Activated T-cell treated with anti-CD3 and anti-CD28 coated beads for 4 hours (primary cell): ENCODE measurements at places on chromosomes 4 and X.

- DNase-seq, result no peak
Observed at GRCh38 chr4:34943741-34944386, 1300.5 kb downstream of the ARAP2 start.

DNA sequence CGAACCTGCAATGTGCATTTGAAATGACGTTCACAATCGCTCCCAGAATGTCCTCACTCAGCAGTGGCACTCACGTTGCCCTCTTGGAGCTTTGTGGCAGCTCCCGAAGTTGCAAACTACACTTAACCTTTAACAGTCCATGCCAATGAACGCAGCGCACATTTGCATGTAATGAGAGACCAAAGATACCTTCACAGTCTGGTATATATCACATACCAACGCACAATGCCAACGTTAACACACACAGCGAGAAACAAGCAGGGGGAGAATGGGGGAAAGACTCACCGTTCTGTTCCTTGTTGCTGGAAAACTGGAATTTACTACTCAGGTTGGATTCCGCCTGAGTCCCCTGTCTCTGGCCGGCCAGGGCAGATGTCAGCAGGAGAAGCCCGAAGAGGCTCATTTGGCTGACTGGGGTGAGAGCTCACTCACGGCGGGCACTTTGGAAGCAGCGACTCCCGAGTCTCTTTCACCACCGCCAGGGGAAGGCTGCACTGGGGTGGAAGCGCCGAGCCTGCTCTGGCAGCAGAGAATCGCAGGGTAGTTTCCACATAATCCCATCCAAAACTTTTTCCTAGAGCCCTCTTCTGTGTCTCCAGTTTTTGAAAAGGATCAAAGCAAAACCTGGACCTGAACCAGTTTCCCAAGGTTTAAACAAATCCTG, 966 bp downstream of the PDGFC start:
- DNase-seq, result no peak

DNA sequence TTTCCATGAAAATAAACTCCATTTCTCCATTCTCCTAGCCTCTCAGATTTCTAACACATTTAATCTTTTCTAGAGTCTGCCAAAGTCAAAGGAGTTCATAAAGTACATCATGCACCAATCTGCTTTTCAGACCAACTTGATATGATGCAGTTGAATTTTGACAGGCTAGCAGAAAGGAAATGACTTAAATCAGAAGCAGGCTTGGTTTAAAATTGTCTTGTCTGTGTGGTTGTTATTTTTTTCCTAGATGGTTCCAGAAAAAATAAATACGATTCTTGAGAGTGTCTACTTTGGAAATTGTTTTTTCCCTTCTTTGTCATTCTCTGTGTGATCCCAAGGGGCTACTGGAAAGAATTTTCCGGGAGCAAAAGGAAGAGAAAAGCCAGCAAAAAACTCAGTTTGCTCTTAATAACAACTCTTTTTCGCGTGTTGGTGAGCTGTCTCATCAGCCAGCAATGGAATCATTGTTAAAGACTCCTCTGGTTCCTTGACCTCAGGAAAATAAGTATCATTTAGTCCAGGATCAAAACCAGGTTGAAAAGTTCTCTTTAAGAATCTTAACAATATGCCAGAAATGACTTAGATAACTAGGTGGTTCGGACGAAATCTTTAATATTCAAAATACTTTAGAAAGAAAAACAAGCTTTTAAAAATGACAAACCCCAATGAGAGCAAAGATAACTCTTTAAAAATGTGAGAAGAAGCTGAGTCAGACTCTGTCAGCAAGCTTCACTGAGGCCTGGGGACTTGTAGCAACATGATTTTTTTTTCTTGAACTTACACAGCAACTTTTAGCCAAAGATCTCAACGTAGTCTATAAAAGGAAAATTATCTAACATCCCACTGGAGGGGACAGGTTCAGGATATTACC, 49.7 kb upstream of the GAB1 start:
- DNase-seq, result no peak

GRCh38 chr4:173288698-173289352, 45.3 kb downstream of the HMGB2 start:
- no peak for DNase-seq

- no peak for DNase-seq
Observed at GRCh38 chr4:98536631-98537030, 121.8 kb downstream of the TSPAN5 start.

DNA sequence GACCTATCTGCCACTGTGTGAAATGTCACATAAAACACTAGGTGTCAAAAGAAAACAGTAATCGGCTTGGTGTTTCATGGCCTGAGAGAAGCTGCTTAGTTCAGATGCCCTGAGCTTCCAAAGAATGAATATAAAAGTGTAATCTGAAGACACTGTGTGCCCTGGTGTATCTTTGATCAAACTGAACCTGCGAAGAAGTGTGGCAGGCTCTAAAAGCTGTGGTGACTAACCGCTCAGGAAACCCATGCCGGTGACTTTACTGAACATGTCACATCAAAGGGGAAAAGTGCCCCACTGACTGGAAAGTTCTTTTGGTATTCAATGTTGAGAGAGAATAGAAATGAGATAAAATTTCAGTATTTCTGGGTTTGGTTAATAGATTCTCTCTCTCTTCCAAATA, 89.1 kb downstream of the CLCN4 start:
- no peak for DNase-seq

GRCh38 chrX:21723814-21724213, 34.1 kb downstream of the SMPX start:
- DNase-seq, result no peak

DNA sequence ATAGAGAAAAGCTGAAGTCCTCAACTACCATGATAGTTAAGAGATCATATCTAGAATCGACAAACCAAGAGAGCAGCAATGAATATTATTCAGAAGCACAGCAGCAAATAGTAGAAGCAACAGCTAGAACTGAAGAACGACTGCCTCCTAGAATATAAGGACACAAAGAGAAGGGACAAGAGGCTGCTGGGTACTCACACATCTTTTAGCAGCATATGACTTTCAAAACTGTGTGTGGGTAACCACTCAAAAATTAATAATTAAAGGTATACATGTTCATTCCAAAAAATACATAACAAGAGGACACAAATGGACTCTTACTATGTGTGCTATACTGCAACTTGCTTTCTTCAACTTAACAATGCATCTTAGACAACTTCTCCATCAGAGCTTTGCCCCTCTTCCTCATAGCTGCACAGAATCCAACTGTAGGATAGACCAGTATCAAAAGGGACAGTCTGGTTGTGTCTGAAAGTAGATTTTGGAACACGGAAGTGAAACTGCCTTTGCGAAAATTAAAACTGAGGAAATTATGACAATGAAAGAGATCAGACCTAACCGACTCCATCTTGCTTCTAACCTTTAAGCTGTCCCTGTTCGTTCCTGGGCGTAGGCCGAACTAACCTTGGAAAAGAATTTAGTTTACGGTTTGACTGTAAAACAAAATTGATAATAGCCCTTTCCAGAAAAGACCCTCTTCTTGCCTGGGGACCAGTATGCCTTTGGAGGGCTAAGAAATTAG, 125.7 kb downstream of the SH3KBP1 start:
- no peak for DNase-seq

DNA sequence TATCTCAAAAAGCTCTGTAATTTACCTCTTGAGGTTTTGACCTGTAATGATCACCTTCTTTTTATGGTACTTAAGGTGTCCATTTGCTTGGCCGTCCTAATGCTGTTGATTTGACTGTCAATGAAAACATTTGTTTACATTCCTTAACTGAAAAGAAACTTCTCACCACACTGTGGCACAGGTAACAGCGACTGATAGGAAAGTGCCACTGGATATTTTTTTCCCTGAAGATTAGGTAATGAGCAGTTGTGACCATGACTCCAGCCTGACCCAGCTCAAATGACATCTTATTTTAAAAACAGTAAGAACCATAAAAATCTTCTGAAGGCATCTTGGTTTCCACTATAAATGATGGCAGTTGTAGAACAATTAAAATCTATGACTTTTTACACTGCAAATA, 87.6 kb downstream of the HHIP start:
- no peak for DNase-seq

DNA sequence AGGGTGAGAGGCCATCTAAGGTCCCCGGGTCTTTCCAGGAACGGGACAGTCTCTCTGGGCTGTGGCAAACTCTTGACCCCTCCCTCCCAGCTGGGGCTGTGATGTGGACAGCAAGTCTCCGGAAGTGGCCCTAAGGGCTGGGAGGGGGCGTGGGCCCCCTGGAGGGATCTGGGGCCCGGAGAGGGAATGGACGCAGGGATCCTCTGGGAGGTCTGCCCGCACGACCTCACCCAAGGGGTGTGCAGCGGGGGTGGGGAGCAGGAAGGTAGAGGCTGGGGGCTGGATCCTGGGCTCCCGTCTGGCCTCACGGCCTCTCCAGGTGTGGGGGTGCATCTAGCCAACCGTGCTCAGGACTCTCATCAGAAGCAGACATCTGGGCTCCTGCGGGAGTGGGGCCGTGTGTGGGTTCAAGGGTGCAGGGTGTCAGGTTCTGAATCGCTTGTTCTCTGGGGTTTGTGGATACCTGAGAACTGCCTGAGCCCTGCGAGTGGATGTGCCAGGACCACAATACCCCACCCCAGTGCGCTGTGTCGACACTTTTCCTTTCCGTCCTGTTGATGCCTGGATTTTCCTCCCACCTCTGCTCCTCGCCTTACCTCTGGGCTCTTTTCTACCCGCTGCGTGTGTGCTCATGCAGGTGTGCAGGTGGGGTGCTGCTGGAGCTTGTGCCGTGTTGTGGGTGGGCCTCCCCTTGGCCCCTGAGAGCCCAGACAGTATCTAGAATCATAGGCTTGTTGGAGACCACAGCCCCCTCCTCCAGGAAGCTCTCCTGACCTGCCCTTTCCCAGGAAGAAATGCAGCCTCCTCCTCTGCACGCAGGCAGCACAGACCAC, 915 bp downstream of the CPZ start:
- no peak for DNase-seq

GRCh38 chr4:8786166-8786565, 85.5 kb downstream of the HMX1 start:
- DNase-seq, result no peak

- no peak for DNase-seq
Observed at GRCh38 chr4:107778784-107779530, 45.8 kb upstream of the SGMS2 start.

DNA sequence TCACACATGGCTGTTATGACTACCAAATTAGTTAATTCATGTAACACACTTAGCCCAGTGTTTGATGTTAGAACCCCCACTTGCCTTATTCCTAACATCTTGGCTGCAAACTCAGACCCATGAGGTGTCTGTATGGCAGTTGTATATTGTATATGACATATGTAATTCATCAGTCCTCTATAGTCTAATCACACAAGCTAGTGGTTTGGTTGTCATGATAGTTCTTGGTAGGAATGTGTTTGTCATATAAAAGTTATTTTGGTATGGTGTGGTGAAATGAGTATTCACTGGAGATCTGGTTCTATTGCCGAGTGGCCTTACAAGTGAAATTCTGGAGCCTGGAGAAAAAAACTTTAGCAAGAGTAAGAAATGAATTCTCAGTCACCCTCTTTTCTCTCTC, 149.2 kb downstream of the AWAT2 start:
- DNase-seq, result no peak

DNA sequence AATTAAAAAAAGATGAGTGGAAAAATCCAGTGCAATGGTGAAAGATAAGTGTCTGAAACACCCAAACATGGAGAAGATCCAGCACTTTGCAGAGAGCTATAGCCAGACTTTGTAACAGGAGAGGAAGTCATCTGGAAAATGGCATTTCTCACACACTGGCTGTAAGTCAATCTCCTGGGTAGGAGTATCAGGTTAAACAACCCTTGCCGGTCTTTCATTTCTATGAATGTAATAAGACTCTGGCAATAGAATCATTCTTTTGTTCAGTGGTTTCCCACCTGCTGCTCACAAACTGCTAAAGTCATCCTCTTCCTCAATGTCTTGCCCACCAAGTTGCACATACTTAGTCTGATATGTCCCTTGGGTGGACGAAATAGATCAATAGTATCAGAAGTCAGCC, 94.0 kb upstream of the ATP8A1 start:
- DNase-seq, result no peak

DNA sequence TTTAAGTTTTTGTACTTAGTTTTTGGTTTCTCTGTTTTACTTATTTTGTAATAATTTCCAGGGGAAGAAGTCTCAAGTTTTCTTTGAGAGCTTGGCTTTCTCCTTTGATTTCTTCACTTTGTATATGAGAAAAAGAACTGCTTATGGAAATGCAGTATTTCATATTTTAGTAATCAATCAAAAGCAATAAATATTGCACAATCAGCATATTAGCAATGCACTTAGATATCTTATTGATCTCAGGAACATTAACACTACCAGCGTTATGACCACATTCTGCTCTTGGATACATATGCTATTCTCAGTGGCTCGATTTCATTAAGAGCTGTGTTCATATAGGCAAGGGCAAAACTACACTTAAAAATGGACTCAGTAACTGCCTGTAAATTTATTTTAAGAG, 381.0 kb upstream of the DMD start:
- no peak for DNase-seq

GRCh38 chr4:3367866-3368265, 73.9 kb upstream of the HGFAC start:
- DNase-seq, result no peak

DNA sequence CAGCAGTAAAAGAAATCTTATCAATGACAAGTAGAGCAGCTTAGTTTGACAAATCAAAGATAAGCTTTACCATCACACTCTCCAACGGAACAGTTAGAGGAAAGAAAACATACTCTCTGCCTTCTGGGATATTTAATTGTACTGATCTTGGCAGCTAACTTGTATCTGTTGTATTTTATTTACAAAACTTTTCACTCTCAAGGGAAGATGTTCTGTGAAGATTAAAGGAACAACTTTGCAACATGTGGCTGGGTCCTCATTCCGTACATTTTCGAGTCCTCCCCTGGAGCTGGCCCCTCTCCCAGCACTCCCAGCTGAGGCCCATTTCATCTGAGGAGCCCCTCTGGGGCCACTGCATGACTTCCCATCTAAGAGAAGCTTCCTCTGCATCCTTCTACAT, 74.4 kb downstream of the RPS3A start:
- DNase-seq, result no peak

DNA sequence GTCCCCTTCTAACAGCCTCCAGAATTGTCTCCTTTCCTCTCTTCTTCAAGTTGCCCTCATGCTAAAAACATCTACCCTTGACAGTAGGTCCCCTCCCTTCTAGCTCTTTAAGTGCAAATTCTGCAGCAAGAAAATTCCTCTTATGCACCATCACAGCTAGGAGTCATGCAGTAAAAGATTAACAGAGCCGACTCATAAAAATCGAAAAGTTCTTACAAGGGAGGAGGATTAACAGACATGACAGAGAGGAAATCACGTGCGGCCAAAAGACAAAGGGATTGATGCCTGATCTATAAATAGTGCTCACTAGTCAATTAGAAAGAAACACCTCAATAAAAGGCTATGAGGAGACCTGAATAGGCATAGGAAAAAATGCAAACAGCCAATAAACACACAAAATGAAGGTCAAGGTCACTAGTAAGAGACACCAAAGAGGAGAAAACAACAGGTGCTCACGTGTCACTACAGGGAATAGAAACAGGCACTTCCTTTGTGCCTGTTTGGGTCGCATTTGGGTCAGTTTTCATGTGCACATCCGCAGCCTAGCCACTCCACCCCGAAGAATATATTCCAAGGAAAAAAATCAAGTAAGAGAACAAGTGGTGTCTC, 3.4 kb downstream of the RNF212 start:
- DNase-seq, result no peak

GRCh38 chr4:141329174-141329569, 108.5 kb downstream of the ZNF330 start:
- DNase-seq, result no peak
